ENCODE measurements at places on chromosomes 2 and 18. TPM values are rescaled to one million over a fixed set of nuclear protein-coding genes. Genes with fewer than 3 reads are reported as not detected.

The MEP1B gene
- not detected for total RNA-seq

GRCh38 chr18:74264303-74265020 is 27.3 kb downstream of the CYB5A start:
- DNase-seq: no peak

GRCh38 chr2:11996618-11997017 is 250.2 kb downstream of the LPIN1 start:
- DNase-seq: no peak

The MAP3K19 gene
- not detected for total RNA-seq

- no peak for DNase-seq
These were observed 1.2 kb downstream of the MRPL19 start for GRCh38 chr2:75647771-75648170.
